ENCODE measurements at places on chromosomes 1 and 21.

DNA sequence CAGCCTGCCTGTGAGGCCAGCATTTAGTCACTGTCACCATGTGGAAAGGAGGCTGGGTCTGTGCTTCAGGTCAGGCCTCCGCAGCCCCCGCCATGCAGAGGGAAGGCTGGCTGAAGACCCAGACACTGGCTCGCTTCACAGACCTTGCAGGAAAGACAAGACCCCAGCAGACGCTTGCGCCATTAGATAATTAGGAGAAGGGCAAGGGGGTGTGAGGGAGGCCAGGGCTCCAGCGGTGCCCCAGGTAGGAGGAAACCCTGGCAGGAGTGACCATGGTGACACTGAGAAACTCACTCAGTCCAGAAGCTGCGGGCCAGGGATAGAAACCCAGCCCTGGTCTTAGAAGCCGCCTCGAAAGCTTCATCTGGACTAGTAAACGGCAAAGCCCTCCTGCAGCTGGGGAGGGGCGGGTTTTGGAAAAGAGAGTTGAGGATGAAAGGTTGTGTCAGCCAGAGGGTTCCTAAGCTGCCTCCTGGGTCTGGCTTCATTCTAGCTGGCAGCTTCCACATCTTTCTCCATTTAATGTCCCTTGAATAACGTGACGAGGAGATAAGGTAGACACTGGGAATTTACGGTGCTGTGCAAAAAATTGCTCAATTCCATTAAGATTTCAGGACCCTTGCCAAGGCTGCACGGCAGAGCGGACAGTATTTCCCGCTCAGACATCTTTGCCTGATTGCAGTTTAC is 294.1 kb upstream of the VAMP3 start:
- DNase-seq: no peak

GRCh38 chr1:206470692-206471414 is 577 bp downstream of the IKBKE start:
- DNase-seq: peak; percentile 43

DNA sequence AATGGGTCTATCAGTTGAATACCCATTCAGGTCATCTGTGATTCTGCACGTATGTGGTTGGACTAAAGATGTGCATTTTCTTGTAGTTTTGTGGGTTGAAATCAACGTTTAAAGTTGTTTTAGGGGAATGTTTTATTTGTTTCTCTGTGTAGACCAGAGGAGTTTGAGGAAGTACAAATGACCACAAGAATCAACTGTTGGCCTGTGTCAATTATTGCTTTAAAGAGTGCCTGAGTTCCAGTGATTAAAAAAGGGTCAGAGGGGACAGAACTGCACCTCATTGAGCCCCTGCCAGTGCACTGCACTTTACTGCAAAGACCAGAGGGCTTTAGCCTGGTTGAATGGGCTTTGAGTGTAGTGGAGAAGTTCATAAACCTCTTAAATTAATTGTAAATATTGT is 190.3 kb downstream of the VPS13D start:
- DNase-seq: peak; percentile 12

- DNase-seq: no peak
Observed at GRCh38 chr1:201754353-201754752, 74.6 kb upstream of the IPO9 start.

DNA sequence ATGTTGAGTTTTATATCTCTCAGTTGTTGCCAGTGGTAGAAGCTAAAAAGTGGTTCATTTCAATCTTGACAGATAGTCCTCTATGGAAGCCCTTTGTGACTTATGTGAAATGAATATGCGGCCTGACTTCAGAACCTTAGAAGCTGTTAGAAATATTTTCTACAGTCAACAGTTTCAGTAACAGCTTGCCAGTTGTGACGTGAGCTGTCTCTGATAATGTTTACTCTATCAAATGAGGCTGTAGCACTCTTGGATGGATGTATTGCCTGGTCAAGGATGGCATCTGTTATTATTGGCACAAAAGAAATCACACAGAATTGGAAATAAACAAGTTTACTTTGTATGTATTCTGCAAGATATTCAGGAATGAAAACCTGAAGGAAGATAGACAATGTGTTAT is 31.9 kb downstream of the SNX7 start:
- no peak for DNase-seq

GRCh38 chr1:184485751-184486723 is 99.2 kb downstream of the C1orf21 start:
- DNase-seq: no peak

GRCh38 chr1:45857101-45857700 is 53.8 kb downstream of the MAST2 start:
- DNase-seq: no peak

DNA sequence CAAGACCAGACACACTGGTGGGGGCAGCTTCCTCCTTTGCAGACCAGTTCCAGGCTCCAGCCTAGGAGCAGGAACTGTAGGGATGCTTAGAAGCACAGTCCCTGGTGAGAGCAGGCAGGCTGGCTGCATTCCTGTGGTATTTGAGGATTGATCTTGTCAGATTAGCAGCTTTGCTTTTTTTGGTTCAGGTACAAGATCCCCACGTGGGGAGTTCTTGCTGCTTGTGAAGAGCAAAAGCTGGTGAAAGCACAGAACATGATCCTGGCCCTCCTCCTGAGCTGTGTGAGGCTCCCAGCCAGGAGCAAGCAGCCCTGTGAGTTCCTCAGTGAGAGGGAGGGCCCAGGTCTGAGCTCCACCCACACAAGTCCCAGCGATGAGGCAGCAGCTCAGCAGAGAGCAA is 75.3 kb upstream of the ARTN start:
- no peak for DNase-seq

DNA sequence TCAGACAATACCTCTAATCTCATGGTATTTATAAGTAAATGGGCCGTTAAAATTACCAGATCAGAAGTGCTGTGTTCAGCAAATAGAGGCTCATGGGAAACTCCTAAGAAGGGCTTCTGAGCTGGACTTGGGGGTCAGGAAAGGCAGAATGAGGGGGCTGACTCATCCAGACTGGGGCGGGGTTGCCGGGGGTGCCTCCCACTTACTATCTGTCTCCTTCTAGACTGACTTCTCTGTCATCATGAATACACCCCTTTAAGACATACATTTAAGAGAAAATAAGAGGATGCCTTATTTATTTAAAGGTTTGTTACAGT is 96.0 kb upstream of the ERRFI1 start:
- DNase-seq: peak; percentile 10

- no peak for DNase-seq
Observed at GRCh38 chr1:180119837-180120236, 34.8 kb upstream of the QSOX1 start.
